Erythroblast (primary cell): ENCODE measurements at places on chromosomes 3 and 15.
A peak's percentile ranks its signal among the peaks of the same experiment; 100 is the strongest.

DNA sequence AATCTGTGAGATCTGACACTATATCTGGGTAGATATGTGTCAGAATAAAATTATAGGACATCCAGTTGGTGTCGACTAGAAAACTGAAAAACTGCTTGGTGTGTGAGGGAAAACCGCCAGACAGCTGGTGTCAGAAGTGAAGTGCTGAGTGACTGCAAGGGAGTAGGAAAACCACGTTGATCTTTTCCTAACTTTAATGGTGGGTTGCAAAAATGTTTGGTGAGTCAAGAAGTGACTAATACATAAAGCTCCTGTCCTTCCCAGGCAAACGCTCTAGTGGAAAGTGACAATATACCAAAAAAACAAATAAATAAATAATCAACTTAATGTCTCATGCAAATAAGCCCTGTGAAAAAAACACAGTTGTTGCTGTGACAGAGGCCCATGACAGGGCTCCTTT, 7.3 kb upstream of the CD96 start:
- no peak for DNase-seq

GRCh38 chr15:100959066-100960050, 40.2 kb downstream of the LRRK1 start:
- DNase-seq = no peak

GRCh38 chr3:59535791-59536221, 486.0 kb upstream of the CFAP20DC start:
- no peak for DNase-seq

- DNase-seq = peak; percentile 32
These were observed 9.4 kb downstream of the TP53BP1 start for GRCh38 chr15:43483297-43484128.

DNA sequence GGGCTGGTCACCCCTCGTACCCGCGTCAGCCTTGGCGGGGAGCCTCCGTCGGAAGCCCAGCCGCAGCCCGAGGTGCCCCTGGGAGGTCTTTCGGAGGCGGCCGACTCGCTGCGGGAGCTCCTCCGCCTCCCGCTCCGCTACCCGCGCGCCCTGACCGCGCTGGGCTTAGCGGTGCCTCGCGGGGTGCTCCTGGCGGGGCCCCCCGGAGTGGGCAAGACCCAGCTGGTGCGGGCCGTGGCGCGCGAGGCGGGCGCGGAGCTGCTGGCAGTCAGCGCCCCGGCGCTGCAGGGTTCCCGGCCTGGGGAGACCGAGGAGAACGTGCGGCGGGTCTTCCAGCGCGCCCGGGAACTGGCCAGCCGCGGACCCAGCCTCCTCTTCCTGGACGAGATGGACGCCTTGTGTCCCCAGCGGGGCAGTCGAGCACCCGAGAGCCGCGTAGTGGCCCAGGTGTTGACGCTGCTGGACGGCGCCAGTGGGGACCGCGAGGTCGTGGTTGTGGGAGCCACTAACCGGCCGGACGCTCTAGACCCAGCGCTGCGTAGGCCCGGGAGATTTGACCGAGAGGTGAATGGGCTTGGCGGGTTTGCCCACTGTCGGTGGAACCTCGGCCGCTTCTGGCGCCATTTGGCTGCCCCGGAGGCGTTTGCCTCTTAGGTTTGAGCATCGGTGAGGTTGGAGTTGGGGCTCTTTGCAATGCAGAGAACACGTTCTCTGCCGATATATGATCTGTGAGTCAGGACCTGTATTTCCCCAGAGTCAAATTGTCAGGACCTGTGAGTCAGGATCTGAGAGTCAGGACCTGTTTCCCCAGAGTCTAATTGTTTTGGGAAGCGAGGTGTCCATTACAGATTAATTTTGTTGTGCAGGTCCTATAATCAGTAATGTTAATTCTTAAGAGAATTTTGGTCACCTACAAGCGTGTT, 24.9 kb upstream of the GATM start:
- peak; percentile 69 for DNase-seq

- peak; percentile 65 for DNase-seq
These were observed 41.9 kb downstream of the CCDC12 start for GRCh38 chr3:46934498-46935167.

- DNase-seq = no peak
These were observed 34.9 kb downstream of the AP3S2 start for GRCh38 chr15:89858661-89859458.

- DNase-seq = no peak
These were observed 161.0 kb upstream of the CGNL1 start for GRCh38 chr15:57215326-57215725.

- no peak for DNase-seq
These were observed 189.4 kb upstream of the CHRNA7 start for GRCh38 chr15:31840849-31841476.

GRCh38 chr15:67021455-67021854, 43.9 kb upstream of the SMAD3 start:
- DNase-seq = no peak

DNA sequence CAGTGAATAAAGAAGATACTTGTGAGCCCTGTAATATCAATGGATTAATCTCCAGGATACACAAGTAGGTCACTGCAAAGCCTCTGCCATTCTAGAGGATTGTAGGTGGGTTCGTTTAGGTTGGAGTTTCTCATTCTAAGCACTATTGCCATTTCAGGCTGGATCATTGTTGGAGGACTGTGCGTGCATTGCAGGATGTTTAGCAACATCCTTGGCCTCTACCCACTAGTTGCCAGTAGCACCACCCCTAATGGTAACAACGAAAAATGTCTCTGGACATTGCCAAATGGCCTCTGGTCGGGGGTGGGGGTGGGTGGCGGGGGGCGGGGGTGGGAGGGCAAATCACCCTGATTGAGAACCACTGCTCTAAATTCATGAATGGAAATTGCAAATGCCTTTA, 4.9 kb upstream of the IFT57 start:
- no peak for DNase-seq
